ENCODE measurements at places on chromosomes 12 and 14.

GRCh38 chr12:57280211-57281062 is 29.4 kb upstream of the STAC3 start:
- peak; percentile 71 for DNase-seq

DNA sequence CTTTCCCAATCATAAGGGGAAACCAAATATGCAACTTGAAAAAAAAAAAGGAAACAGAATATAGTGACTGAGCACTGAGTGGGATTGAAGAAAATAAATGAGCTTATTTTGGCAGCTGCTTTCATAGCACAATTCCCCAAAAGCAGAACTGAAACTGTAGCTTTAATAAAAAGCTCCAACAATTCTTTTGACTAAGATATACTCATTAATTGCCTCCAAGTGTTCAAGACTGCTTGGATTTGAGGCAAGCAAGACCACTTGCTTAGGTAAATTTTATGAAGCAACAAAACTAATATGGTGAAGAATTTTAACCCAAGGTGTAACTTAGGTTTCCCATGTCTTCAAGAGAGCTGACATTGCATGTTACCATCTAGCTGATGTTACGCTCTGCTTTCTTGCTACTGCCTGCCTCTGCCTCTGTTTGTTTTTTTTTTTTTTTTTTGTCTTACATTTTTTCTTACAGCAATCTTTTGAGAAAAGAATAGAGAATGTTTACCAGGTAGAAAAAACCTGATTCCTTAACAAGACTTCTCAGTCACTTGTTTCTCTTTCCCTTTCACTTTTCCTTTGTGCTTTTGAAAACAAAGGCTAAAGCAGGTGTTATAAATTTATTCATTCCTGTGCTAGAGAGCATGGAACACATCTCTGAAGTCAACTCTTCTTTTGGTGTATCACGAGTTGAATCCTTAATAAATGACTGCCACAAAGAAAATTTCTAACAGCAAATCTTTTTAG is 134.4 kb downstream of the BCAT1 start:
- no peak for DNase-seq

DNA sequence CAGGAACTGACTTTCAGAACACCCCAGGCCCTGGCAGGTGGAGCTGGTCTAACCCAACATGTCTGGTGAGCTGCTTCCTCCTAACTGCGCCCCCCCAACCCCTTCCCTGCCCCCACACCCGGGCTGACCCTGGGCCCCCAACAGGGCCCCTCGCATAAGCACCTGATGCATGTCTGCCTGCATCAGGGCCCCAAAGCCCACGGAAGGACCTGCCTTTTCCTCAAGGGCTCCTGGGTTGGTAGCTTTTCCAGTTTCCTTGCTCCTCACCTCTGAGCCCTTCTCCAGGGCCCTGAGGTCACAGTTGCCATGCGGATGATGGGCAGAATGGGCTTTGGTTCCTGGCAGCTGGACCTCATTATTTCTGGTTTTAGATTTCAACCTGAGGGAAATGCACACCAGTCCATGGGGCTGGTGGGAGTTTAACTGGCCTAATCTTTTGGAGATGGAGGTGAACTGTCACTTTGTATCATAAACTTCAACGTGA is 18.5 kb downstream of the TESC start:
- no peak for DNase-seq

GRCh38 chr12:122643207-122643805 is 59.9 kb downstream of the HCAR2 start:
- no peak for DNase-seq

DNA sequence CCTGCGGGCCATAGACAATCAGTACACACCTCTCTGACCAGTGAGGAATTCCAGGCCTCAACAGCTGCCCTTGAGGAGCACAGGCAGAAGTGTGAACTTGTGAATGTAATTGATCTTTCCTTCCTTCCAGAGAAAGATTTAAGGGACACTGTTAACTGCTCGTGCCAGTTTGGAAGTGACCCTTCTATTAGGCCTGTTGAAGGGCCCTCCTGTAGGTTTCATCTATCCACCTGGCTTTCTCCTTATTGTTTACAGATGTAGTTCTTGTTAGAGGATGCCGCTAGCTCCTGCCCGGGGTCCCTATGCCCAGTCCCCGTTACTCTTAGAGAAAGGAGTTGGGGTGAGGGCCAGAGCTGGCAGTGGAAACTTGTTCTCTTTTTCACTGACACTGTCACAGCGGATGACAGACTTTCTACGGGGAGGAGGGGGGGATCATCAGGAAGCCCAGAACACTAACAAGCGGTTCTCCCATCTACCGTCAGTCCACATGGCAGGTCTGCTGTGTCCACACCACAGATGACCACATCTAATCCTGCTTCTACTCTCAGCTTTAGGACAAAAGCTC is 42.6 kb downstream of the SH2B3 start:
- no peak for DNase-seq

GRCh38 chr14:81980601-81981306 is 447.1 kb upstream of the SEL1L start:
- no peak for DNase-seq

GRCh38 chr12:87518481-87518880 is 510.7 kb downstream of the C12orf50 start:
- no peak for DNase-seq

GRCh38 chr12:66599816-66600215 is 79.1 kb downstream of the GRIP1 start:
- no peak for DNase-seq

- DNase-seq: no peak
Observed at GRCh38 chr14:63551332-63551731, 8.2 kb upstream of the PPP2R5E start.

- DNase-seq: no peak
Observed at GRCh38 chr12:60165781-60166180, 570.0 kb downstream of the SLC16A7 start.

- no peak for DNase-seq
Observed at GRCh38 chr12:46214668-46215436, 54.0 kb downstream of the SLC38A1 start.

Measured in K562 (cell line).